ENCODE measurements at places on chromosomes 7 and 10.
A peak's percentile ranks its signal among the peaks of the same experiment; 100 is the strongest.

DNA sequence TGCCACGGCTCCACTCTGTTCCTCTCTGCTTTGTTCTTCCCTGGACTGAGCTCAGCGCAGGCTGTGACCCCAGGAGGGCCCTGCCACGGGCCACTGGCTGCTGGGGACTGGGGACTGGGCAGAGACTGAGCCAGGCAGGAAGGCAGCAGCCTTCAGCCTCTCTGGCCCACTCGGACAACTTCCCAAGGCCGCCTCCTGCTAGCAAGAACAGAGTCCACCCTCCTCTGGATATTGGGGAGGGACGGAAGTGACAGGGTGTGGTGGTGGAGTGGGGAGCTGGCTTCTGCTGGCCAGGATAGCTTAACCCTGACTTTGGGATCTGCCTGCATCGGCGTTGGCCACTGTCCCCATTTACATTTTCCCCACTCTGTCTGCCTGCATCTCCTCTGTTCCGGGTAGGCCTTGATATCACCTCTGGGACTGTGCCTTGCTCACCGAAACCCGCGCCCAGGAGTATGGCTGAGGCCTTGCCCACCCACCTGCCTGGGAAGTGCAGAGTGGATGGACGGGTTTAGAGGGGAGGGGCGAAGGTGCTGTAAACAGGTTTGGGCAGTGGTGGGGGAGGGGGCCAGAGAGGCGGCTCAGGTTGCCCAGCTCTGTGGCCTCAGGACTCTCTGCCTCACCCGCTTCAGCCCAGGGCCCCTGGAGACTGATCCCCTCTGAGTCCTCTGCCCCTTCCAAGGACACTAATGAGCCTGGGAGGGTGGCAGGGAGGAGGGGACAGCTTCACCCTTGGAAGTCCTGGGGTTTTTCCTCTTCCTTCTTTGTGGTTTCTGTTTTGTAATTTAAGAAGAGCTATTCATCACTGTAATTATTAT, 1.2 kb downstream of the CLDN4 start:
- no peak for DNase-seq

GRCh38 chr7:121195874-121196273, 132.9 kb upstream of the WNT16 start:
- DNase-seq = no peak

GRCh38 chr10:86443936-86444335, 77.3 kb upstream of the GRID1 start:
- no peak for DNase-seq

DNA sequence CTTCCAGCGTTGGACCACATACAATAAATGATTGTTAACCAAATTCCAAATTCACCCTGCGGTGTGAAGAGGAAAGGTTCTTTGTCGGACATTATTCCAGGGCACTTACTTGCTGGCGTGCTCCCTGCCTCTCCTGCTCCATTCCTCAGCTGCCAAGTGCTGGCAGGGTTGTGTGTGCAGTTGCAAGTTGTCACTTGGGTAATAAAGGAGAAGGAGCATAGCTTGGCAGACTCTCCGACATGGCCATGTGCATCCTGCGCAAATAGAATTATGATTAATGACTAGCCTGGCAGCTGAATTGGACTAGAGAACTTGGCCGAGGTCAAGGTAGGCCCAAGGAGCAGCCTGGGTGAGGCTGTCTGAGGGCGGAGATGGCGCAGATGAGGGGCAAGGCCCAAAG, 92.3 kb upstream of the ELMO1 start:
- DNase-seq = no peak

- no peak for DNase-seq
Observed at GRCh38 chr10:8060704-8061121, 6.2 kb downstream of the GATA3 start.

GRCh38 chr10:89923661-89924060, 222.3 kb downstream of the KIF20B start:
- no peak for DNase-seq

DNA sequence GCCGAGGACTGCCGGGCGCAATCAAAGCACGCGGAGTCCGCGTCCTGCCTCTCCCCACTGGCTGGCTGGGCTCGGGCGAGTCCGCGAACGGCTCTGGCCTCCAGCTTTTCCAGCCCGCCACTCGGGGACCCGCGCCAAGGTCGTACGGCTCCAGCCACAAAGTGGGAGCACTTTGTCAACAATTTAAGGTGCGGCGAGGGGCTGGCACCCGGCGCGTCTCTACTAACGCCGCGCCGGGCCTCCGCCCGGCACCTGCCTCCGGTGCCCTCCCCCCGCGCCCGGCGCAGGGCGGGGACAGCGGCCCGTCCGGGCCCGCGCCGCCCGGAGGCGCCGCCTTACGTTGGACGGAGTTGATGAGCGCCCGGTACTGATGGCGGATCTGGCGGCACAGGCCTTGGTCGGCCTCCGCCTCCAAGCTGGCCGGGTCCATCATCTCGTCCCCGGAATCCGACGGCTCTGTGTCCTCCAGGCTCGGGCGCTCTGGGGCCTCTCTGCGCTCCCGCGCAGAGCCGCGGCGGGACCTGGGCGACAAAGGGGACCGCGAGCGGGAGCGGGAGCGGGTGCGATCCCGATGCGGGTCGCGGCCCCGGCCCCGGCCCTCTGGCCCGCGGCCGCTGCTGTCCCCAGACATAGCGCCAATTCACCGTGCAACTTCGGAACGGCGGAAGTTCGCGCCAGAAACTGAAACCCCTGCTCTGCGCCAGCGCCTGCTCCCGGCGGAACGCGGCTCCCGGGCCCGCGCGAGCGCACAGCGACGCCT, at the start of gene NSMCE4A:
NSMCE4A (minus strand) TSS at position 683 of the 760 bp plus-strand sequence; CDS start at position 631, 52 bp downstream.
- peak; percentile 64 for DNase-seq

- no peak for DNase-seq
Observed at GRCh38 chr10:133230044-133230361, at the start of gene UTF1. Gene UTF1, plus strand, starts transcription at chr10:133230217. Its CDS starts 72 bp downstream, at chr10:133230289.

DNA sequence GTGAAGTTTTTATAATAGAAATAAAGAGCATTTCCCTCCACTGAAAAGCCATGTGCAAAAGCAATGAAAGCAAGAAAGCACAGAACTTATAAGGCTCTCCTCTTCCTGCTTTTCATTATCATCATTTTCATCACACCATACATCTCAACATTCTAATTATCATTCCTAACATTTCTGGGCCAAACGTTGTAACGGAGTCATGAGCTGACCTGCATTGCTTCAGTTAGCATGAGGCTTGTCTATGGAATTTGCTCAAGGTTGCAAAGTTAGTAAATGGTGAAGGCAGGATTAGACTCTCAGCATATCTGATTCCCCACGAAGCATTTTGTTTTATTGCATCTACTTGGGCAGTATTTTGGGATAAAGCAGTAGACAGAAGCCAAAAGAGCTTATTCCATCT, 11.4 kb downstream of the SCIN start:
- DNase-seq = no peak

GRCh38 chr7:158602905-158603772, 15.5 kb upstream of the PTPRN2 start:
- no peak for DNase-seq

GRCh38 chr7:12889391-12889790, 202.0 kb downstream of the ARL4A start:
- DNase-seq = no peak

DNA sequence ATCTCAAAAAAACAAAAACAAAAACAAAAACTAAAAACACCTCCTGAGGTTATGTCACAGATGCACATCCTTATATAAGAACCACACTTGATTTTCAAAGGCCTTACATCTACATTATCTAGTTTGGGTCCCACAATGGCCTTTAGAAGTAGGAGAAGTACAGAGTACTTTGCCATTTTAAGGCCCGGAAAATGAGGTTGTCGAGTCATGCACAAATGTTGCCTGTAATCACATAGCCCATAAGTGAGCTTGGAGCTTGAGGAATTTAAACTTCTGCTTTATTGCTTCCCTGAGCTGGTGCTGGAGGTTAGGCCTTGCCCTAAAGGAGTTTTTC, 9.7 kb upstream of the MKRN1 start:
- DNase-seq = no peak

DNA sequence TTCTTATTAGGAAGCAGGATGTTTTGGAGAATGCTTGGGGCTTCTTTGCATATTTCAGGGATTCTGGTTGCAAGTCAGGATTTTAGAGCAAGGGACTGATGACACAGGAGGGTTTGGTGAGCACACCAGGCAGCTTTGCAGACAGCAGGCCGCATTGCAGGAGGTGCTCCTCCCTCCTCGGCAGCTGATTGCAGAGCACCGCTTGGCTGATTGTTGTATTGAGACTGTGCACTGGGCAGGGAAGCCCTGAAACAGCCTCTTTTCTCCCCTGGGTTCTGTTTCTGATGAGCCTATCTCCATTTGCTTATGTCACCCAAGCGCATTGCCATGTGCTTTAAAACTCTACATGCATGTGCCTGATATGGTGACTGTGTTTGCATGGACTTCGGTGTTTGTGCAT, 769.6 kb downstream of the GRID1 start:
- no peak for DNase-seq

DNA sequence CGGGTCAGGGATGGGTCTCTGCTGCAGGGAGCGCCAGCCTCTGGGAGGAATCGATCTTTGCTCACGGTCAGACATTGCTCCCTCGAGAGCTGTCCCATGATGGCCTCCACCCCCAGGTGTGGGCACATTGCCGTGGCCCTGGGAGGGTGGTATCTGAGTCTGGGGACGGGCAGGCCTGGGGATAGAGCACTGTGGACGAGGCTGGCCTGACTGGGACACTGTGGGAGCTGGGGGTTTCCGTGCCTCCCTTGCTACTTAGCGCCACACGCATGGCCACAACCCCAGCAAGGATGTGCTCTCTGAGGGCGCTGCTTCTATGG, 55.7 kb downstream of the JAKMIP3 start:
- no peak for DNase-seq

DNA sequence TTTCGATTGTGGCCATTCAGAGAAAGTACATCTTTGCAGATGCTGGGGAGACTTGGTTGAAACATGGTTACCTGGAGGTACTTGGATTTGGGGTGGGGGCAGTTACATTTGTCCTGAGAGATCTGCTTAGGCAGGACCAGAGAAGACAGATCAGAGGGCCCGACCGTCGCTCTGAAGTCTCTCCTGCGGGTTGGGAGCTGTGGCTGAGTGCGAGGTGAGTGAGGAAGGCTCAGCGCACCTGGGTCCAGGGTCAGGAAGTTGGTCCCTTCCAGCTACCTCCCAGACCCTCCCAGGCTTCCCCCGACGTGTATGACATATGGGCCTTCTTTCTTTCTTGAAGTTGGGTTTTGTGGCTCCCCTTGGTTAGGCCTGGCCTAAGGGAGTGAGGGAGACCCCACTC, 56.3 kb downstream of the LHPP start:
- DNase-seq = peak; percentile 15

- no peak for DNase-seq
Observed at GRCh38 chr10:33655165-33655815, 320.8 kb upstream of the NRP1 start.

- DNase-seq = no peak
Observed at GRCh38 chr7:112211348-112211907, 4.9 kb downstream of the ZNF277 start.

- no peak for DNase-seq
Observed at GRCh38 chr7:21352540-21353387, 75.1 kb upstream of the SP4 start.

DNA sequence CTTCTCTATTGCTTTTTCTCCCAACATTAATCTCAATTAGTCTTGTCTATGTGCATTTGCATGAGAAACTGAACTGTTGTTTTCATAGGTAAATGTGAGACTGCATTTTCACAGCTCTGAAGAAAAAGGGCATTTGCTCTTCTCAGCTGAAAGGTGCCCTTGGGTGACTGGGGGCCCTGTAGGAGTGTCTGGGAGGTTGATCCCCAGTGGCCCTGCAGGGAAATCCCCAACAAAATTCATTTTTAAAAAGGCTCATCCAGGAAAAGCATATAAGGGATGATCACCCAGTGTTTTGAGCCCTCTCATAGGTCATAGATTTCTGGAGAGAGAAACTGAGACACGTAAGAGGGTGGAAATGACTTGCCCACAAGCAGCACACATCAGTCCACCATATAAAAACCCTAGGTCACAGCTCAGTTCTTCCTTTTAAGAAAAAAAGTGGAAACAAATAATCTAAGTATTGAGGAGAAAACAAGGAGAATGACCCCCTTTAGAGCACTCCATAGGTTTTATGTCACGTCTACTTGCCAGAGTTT, 190.3 kb upstream of the AHR start:
- DNase-seq = no peak

- DNase-seq = no peak
Observed at GRCh38 chr7:139679731-139680594, 97.8 kb downstream of the HIPK2 start.

DNA sequence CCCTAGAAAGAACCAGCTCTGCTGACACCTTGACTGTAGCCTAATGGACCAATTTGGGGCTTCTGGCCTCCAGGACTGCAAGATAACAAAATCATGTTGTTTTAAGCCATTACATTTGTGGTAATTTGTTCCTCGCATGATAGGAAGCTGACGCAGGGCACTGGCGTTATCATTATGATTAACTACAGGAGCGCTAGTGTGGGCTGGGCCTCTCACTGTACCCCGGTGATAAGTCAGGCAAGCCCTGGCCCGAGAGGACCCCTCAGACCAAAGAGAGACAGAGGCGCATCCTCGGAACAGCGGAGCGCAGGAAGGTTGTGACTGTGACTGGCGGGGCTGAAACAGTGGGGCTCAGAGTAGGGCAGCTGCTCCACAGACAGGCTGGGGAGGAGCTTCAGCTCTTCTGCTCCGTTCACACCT, 150.3 kb upstream of the CHST15 start:
- DNase-seq = no peak

All from CD8-positive, alpha-beta memory T cell (primary cell).